ENCODE measurements at places on chromosomes 7 and 10.

GRCh38 chr7:156446990-156447389 lies 193.6 kb upstream of the RNF32 start:
- DNase-seq, result no peak

- DNase-seq, result no peak
These were observed 28.2 kb downstream of the STRIP2 start for GRCh38 chr7:129462420-129462819.

- DNase-seq, result no peak
These were observed 10.5 kb downstream of the SKAP2 start for GRCh38 chr7:26853788-26854393.

- DNase-seq, result no peak
These were observed 264.4 kb upstream of the GALNT17 start for GRCh38 chr7:70867513-70867912.

- no peak for DNase-seq
These were observed 26.5 kb upstream of the BET1 start for GRCh38 chr7:94030634-94031033.

- DNase-seq, result peak; percentile 86
These were observed at the start of gene TNS3 for GRCh38 chr7:47581804-47582763. Gene TNS3, minus strand, starts transcription at chr7:47582111. Its CDS starts 142,475 bp downstream, at chr7:47439636.

DNA sequence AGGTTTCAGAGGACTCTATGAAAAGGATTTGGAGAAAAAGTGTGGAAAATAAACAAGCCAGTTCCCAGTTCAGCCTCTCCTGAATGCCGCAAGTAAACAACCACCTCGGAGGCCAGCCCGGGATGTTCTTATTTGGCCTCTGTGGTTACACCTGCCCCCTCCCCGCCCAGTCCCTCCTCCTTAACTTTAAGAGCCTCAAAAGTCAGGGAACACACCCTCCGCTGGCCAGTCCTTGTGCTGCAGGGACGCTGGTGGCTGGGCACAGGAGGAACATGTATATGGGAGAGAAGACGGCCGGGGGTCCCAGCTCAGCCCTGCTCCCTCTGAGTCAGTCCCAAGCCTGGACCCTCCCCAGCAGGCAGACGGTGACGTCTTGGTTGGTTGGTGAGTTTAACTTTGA lies 6.1 kb downstream of the CHST3 start:
- DNase-seq, result peak; percentile 66

DNA sequence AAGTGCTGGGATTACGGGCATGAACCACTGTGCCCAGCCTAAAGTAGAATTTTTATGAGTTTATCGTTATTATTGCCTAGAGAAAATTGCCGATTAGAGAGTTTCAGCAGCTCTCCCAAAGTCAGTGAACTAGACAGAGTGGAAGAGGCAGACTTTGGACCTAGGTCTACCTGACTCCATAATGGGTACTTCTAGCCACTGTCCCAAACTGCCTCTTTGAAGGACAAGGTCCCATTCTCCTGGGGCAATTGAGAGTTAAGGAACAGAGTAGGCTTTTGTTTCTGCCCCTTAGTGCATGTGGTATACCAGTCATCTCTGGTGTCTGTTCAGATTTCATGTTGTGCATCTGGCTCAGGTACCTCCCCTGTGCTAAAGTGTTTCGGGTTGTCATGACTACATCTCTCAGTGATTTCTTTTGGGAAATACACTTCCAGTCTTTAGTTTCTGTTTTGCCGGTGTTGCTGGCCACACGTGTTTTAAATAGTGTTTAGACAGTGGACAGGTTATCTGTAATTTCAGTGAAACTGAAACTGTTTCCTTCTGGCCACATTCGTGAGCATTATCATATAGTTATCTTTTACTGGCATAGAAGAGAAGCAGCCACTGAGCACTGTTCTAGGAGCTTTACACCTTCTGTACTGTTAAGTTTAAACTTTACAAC lies 4.7 kb downstream of the TMEM236 start:
- no peak for DNase-seq

DNA sequence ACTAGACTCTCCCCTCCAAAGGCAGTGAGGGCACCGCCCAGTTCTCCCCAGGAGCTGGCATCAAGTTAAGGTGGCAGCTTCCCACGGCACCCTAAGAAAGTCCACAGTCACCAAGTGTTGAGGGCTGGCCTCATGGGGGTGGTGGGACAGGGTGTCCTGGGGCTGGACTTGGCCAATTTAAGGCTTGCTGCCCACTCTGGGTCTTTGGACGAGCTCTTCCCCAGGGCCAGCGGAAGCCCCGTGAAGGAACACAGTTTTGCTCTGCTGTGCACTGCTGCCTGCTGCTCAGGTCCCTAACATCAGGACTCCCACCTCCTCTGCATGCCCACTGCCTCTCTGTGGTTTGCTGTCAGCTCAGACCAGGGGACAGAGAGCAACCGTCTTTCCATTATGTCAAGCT lies 57.3 kb upstream of the TMEM72 start:
- DNase-seq, result no peak

Measured in upper lobe of right lung (tissue), 1 donor.